ENCODE measurements at places on chromosomes 7 and 10.

DNA sequence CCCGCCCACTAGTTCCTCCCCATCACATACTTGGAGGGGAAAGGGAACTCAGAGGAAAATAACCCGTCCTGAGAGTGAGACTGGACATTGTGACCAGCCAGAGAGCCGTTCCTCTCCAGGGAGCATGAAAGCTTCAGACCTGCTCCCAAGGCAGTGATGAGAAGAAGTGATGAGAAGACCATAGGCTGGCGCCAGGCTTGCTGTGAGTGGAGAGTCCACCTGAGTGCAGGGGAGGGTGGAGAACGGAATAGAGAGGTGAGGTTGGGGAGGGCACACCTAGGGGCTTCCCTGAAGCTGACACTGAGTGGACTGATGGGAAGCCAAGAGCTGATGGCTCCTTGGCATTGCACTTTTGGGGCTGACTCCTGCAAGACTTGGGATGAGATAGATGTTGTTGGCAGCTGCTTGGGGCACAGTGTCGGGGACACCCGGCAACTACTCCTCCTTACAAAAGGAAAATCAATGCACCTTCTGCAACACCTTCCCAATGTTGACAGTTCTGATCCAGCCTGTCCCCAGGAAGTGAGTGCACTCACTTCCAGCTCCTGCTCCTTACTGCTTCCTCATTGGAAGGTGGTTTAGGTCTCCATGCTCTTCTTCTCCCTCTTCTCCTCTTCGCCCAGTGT lies 79.4 kb downstream of the EMX2 start:
- no peak for DNase-seq

DNA sequence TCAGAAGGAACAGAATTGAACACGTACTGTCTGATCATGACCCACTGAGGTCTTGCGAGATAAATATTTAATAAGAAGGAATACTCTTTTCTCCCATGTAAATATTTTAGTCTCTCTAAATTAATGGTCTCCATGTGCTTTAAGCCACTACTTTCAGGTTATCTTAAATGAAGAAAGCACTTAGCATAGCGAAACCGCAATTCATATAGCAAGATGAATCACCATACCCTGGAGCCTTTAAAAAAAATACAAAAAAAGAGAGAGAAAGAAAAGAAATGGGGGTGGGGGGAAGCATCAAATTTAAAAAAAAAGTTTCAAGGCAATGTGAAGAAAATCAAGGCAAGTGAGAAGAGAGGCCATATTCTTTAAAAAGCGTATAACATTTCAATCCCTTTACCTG lies 82.5 kb downstream of the CTTNBP2 start:
- DNase-seq, result no peak

DNA sequence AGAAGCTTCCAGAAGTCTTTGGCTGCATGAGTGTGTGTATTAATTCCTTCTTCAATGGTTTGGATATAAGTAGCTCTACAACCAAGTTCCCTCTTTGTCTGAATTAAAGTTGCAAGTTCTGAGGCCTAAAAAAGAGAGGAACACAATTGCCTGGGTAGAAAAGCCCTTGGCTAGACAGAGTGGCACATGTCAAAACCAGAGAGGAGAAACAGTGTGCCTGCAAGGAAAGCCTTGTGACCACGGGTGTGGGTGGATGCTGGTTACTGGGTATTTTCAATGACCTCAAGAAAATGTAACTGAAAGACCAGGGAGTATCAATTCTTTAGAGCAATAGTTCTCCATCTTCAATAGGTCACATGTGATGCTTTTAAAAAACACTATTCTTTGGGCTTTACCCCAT lies 148.3 kb downstream of the SVIL start:
- DNase-seq, result no peak

- no peak for DNase-seq
Measured at GRCh38 chr10:128298587-128298986, 172.4 kb upstream of the MKI67 start.

DNA sequence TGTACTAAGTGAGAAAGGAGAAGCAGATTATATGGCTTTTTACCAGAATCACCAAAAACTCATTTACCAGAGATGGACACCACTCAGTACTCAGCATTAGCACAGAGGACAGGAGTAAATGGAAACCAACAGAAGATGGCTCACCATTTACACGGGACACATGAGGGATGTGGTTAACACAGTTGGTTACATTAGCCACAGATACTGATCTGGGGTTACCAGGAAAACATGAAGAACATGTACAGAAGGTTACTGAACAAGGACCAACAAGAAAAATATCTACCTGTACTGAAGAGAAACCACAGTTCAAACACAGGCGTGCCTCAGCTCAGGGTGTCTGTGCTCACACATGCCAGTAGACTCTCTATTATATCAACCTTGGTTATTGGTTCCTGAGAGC lies 1285.8 kb upstream of the SORCS1 start:
- no peak for DNase-seq

DNA sequence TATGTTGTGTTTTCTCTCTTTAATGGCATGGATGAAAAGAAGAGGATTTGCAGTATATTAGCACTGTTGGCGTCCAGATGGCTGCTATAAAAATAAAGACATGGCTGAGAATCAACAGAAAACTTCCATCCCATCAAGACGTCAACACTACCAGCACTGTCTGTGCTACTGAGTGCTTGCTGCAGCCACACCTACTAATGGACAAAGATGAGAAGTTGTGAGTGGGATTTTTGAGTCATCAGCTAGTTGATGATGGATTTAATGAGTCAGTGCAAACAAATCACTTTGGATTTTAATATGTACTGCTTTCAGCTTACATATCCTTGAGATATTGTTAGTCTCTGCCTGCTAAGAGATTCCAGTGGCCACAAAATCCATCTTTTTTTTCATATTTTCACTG lies 631.0 kb upstream of the ANKRD30A start:
- DNase-seq, result no peak

- DNase-seq, result no peak
Measured at GRCh38 chr10:132219486-132219885, 32.7 kb downstream of the DPYSL4 start.

DNA sequence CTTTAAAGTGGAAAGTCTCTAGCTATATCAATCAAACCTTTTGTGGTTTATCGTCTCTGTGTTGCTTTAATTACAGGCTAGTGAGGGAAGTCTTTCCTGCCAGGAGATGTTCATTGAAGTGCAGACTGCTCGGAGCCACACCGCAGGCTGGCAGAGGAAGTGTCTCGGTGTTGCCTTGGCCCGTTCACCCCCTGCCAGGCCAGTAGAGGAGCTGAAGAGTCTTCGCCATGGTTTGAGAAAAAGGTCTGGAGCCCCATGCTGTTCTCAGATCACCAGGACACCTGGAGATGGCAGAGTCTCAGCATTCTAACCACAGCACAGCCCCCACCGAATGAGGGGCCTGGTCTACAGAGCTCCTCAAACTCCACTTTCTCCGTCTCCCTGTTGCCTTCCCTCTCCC lies 275.9 kb upstream of the PLPP4 start:
- DNase-seq, result no peak

DNA sequence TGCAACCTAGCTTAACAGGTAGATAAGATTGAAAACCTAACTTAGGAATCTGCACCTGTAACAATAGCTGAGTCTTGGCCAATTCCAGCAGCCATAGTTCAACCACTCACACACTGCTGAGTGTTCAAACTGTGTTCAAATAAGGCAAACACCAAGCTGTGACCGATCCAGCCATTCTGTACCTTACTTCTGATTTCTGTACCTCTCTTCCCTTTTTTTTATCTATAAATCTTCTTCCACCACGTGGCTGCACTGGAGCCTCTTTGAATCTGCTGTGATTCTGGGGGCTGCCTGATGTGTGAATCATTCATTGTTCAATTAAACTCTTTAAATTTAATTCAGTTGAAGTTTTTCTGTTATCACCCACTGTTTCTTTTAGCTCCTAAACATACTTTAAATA lies 15.7 kb upstream of the FOXL3 start:
- no peak for DNase-seq

GRCh38 chr7:85039196-85039923 lies 147.5 kb downstream of the SEMA3D start:
- no peak for DNase-seq

GRCh38 chr7:39686261-39686924 lies 63.0 kb downstream of the RALA start:
- DNase-seq, result no peak

DNA sequence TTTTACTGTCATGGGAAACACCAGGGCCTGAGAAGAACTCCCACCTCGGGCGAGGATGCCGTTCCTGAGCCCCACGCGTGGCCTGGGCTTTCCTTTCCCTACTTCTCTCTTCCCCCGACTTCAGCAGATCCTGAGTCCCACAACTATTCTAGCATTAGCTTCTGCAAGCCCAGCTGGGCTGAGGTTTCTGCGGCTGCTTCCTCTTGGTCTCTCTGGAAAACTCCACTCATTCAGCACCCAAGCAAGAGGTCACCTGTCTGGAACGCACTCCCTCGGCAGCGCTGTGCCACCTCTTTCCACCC lies 761 bp upstream of the DOCK1 start:
- no peak for DNase-seq

DNA sequence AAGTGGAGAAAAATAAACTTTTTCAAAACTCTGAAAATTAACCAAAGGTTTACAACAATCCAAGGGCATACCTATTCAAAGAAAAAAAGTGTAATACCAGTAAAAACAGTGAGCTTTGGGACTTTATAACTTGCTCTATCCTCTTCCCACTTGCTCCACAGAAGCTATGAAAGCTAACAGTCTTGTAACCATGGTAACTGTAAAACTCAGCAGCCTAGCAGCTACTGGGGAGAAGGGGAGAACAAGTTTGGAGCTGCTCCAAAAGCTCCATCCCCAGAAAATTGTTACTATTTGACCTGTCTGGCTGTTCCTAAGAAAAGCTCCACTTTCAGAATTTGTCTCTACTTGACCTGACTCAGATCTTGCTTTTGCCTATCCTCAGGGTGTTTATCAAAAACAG lies 191.5 kb downstream of the OTUD1 start:
- no peak for DNase-seq

- no peak for DNase-seq
Measured at GRCh38 chr7:66639773-66640172, 11.1 kb downstream of the KCTD7 start.

DNA sequence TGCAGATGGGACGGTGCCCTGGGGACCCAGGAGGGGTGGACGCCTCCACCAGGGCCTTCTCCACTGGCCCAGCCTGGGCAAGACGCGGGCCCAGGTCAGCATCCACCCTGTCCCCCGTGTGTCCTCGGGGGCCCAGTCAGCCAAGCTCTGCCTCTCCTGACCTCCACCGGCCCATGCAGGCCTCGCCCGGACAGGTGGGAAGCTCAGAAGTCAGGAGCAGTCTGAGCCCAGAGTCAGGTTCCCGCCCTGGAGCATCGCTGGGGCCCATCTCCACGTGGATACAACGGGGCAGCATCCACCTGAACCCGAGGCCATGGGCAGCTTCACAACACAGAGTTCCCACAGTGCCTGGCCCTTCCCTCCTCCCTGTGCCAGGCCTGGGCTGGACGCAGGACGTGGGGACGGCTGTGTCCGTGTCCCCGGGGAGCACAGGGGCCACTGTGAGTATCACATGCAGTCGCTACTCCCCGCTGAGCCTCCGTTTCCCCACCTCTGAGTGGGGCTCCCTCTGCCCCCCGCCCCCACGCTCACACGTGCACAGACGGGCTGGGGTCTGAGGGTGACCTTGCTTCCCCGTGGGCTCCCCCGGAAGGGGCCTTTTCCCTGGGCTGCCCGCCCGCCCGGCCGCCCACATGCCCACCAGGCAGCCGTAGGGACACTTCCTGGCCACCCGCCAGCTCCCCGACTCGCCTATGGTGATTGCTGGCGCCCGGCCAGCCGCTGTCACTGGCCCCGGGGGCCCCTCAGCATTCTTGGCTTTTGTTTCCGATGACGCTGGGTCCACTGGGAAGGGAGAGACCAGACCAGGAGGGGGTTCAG lies 64.3 kb downstream of the PDGFA start:
- no peak for DNase-seq

GRCh38 chr10:106023329-106023728 lies 1141.2 kb downstream of the SORCS1 start:
- no peak for DNase-seq

DNA sequence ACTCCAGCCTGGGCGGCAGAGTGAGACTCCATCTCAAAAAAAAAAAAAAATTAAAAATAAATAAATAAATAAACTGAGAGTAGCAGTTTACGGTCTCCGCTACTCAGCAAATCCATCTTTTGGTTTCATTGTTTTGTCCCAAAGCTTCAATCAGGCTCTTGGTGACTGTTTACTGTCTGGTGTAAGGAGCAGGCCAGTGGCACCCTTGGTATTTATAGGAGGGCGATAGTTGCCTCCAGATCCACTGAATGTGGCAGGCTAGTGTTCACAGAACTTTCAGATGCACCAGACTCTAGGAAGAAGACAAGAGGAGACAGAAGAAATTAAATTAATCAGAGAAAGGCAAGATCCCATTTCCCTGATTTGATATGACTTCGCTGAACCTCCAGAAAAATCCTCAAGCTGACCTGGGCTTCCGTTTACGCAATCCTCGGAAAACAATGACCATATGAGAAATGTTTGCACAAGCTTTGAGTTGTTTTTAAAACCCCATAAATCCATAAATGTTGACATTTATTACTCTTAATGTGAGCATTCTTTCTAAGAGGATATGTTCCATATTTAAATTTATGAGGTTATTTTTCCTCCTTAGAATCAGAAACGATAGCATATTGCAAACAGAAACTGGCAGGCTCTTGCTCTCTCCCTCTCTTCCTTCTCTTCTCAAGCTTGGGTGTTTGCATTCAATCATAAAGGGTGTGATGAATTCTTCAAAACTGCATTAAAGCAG lies 7.1 kb upstream of the MUC3A start:
- no peak for DNase-seq

GRCh38 chr7:83643739-83644138 lies 5.2 kb downstream of the SEMA3E start:
- DNase-seq, result no peak

- DNase-seq, result no peak
Measured at GRCh38 chr7:116528008-116528789, 3.4 kb downstream of the CAV1 start.

DNA sequence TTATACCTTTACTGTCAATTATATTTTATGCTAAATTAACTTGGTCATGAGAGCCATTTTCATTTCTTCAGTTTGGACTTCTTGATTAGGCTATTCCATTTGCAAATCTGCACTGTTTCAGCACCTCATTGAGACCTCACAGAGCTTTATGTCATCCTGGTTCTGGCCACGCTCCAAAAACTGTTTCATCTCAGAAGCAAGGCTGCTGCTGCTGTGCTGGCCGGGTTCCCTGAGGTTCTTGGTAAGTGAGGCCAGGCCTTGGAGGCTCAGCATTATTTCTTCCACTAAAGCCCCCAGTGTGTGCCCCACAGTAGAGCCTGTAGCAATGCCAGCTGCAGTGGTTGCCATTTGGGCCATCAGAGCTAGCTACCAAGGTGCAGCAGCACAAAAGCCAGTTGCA lies 7.8 kb upstream of the ZNF485 start:
- DNase-seq, result no peak

DNA sequence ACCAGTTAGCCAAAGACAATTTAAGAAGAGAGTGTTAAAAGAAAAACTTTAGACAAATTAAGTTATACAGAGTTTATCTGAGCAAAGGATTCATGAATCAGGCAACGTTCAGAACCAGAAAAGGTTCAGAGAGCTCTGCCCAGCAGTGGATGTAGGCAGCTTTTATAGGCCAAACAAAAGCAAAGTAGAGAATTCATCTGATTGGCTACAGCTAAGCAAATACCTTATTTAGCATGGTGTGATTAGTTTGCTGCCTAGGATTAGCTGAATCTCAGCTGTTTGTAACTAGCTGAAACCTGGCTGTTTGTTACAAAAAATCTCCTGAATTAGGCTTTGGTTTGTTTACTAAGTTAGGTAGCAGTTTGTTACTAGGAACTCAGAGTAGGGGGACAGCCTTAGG lies 66.0 kb downstream of the SLC25A40 start:
- DNase-seq, result no peak

- DNase-seq, result no peak
Measured at GRCh38 chr10:104472505-104472904, 118.9 kb downstream of the CFAP58 start.

- DNase-seq, result no peak
Measured at GRCh38 chr7:121187676-121188075, 141.1 kb upstream of the WNT16 start.
